ENCODE measurements at places on chromosomes 4 and X. TPM values are rescaled to one million over a fixed set of nuclear protein-coding genes. Genes with fewer than 3 reads are reported as not detected.

GRCh38 chr4:89640620-89641366, 196.2 kb downstream of the SNCA start:
- no peaks in the 10 kb centered on the region for H3K27me3 ChIP-seq
- no peaks in the 10 kb centered on the region for H3K36me3 ChIP-seq
- no peak overlapping the region for H3K4me3 ChIP-seq
- peak; percentile 80 for DNase-seq
- H3K27ac ChIP-seq, result no peak overlapping the region

GRCh38 chr4:164482758-164483157, 271.2 kb upstream of the SMIM31 start:
- H3K27ac ChIP-seq, result no peak overlapping the region
- H3K4me1 ChIP-seq, result no peaks in the 10 kb centered on the region
- no peak for DNase-seq
- H3K4me3 ChIP-seq, result no peak overlapping the region
- no peaks in the 10 kb centered on the region for H3K36me3 ChIP-seq
- no peaks in the 10 kb centered on the region for H3K27me3 ChIP-seq

DNA sequence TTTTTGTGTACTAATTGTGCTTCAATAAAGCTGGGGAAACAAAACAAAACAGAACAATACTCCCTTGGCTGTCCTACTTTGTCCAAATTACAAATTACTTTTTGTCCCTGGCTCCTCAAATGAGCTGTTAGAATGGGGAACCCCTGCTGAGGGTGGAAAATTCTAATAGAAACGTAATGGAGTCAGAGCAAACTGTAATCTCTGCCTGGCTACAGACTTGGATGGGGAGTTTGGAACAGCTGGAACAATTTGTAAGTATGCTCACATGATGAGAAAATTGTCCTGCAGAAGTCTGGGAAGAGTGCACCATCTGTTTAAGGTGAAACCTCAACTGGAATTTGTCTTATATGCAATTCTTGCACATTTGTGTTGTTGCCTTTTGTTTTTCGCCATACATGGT, 364.4 kb upstream of the CLNK start:
- H3K4me3 ChIP-seq, result no peak overlapping the region
- H3K27me3 ChIP-seq, result no peaks in the 10 kb centered on the region
- DNase-seq, result no peak

- H3K4me1 ChIP-seq, result no peaks in the 10 kb centered on the region
- no peaks in the 10 kb centered on the region for H3K27me3 ChIP-seq
- no peaks in the 10 kb centered on the region for H3K36me3 ChIP-seq
- H3K4me3 ChIP-seq, result no peak overlapping the region
- DNase-seq, result no peak
These were observed 1344.0 kb downstream of the FSTL5 start for GRCh38 chr4:160819791-160820190.

DNA sequence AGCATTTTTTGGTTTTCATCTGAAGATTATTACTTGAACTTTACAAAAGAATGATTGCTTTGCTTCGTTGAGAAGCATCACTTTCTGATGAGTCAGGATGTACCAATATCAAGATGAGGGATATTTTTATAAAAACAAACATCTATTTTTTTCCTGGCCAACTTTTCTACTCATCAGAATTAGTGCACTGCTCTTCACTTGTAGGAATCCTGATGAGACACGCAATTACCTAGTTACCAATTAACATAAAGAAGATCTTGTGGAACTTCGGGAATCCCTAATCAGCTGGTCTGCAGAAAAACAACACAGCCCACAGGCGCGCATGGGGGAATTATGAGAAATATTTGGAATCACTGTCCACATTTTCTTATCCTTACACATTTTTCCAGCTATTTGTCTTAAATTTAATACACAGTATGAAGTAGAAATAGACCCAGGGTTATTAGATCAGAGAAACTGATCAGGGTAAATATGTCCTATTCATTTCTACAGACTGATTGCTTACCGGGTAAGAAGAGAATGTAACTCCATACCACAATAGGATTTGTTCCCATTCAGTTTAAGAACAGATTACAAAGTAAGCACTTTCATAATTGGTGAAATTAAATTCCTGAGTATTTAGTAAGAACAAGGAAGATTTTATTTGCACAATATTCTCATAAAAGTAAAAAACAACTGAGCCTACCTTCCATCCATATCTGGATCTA, 50.9 kb downstream of the MFAP3L start:
- no peak overlapping the region for H3K27ac ChIP-seq
- H3K36me3 ChIP-seq, result no peaks in the 10 kb centered on the region
- no peaks in the 10 kb centered on the region for H3K27me3 ChIP-seq
- H3K4me1 ChIP-seq, result peaks cover 9% of the 10 kb centered on the region
- no peak for DNase-seq

- no peaks in the 10 kb centered on the region for H3K27me3 ChIP-seq
- no peaks in the 10 kb centered on the region for H3K4me1 ChIP-seq
These were observed 197.4 kb downstream of the PTTG2 start for GRCh38 chr4:38157592-38157991.

The CT45A2 gene
- total RNA-seq, result not detected

DNA sequence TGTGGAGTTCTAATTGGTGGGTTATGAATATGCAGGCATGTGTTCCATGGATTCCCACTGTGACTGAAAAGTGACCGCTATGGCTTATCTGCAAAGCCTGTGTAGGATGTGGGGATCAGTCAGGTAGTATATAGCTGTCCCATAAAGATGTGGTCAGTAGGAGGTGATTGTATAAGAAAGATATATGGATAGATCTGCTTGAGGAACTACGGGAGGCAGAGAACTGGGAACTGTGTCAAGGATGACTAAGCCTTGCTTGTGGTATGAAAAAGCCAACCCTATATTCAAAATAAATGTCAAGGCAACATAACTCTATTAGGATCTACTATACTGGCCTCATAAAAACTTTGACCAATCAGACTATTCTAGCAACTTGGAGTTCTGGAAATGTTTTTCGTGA, 185.2 kb downstream of the KLHL4 start:
- no peaks in the 10 kb centered on the region for H3K4me1 ChIP-seq
- no peak overlapping the region for H3K4me3 ChIP-seq
- no peaks in the 10 kb centered on the region for H3K27me3 ChIP-seq

The MAPK10 gene
- 2.5 TPM for total RNA-seq

DNA sequence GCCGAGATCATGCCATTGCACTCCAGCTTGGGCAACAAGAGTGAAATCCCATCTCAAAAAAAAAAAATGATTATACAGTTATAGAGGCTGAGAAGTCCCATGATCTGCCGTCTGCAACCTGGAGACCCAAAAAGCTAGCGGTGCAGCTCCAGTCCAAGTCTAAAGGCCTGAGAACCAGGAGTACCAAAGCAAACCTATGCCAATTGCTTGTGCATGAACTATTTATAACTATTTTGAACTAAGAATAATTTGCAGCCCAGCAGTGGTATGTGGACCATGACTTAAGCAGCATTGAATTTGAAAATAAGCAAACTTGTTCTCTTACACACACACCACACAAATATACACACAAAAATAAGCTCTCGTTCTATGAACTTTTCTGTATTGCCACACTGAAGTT, 51.8 kb downstream of the TASL start:
- H3K27me3 ChIP-seq, result no peaks in the 10 kb centered on the region
- DNase-seq, result no peak
- no peaks in the 10 kb centered on the region for H3K4me1 ChIP-seq
- H3K36me3 ChIP-seq, result no peaks in the 10 kb centered on the region
- H3K27ac ChIP-seq, result no peak overlapping the region
- no peak overlapping the region for H3K4me3 ChIP-seq

DNA sequence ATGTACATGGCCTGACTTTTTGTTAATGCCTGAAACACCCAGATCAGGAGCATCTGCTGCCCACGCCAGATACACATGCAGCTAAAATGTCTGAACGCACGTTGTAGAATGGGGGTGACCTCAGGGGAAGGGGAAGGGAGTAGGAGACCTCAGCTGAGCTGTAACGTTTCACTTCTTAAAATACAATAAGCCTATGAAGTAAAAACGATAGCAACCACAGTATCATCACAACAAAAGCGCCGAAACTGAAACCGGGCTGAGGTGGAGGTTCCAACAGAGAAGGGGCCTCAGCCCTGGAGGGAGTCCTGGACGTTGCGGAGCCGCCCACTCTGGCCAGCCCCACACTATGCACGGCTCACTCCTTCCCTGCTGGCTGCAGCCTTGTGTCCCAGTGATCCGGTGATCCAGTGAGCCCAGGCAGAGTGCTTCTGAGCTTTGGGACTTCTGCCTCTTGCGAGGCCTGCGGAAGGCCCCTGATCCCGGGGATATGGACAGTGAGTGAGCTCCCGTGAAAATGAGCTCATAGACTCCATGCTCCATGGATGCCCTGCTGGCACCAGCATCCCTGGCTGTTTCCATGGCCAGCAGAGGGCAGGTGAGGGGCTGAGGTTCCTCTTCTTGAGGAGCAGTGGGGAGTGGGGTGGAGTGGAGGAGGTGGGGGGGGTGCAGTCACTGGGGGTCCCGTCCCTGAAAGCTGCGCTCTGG, 52.0 kb downstream of the HMX1 start:
- peak; percentile 47 for DNase-seq
- H3K27ac ChIP-seq, result no peak overlapping the region
- no peaks in the 10 kb centered on the region for H3K36me3 ChIP-seq
- no peaks in the 10 kb centered on the region for H3K27me3 ChIP-seq
- H3K4me1 ChIP-seq, result no peaks in the 10 kb centered on the region

DNA sequence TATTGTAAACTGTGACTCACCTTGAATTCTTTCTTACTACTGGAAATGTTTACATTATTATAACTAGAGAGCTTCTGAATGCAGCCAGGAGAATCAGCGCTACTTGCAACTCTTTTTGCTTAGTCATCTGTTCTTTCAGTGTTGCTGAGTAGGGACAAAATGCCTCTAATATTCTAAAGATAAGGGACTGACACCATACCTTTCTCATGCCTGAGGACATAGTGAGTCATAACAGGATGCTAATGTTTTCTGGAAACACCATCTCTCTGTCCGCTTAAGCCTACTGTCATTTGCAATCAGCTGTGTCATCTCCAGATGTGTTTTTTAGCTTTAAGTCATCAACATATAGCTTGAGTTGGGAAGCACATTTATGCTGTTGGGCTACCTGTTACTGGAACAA, 108.3 kb downstream of the QRFPR start:
- H3K4me3 ChIP-seq, result no peak overlapping the region
- peaks cover 3% of the 10 kb centered on the region for H3K4me1 ChIP-seq
- no peak overlapping the region for H3K27ac ChIP-seq
- DNase-seq, result no peak

The SLC7A11 gene
- 15.6 TPM for total RNA-seq

DNA sequence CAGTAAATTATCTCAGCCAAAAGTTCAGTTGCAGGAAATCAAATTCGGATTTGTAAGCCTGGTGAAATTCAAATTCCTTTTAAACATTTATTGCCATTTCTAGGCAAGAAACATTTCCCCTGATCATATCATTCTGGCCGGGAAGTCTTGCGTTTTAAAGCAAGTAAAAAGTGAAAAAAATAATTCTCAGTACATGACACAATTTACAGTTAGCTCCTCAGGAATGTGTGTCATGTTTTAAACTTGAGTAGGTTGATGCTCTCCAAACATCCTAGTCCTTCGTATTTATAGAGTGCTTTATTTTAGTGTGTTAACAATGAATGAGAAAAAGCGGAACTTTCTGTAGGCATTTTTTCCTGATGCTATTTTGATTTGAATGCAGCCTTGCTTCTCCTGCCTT, 158.3 kb upstream of the SCML1 start:
- H3K4me3 ChIP-seq, result no peak overlapping the region
- H3K4me1 ChIP-seq, result no peaks in the 10 kb centered on the region
- H3K36me3 ChIP-seq, result no peaks in the 10 kb centered on the region
- H3K27me3 ChIP-seq, result no peaks in the 10 kb centered on the region
- no peak overlapping the region for H3K27ac ChIP-seq

DNA sequence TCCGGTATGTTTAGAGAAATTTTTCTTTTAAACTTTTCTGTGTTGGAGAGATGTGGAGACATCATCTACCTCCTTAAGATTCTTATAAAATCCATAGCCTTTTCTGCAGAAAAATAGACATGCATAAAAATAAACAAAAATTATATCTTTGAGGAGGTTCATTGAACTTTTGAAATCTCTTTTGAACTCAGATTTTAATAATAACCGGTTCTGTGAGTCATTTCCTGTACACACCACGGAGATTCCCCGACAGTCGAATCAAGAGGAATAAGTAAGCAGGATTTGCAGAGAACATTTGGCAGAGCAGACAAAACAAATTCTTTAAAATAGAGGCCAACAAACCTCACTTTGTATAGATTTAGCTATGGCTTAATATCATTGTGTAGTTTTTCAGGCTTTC, 918.7 kb upstream of the POU3F4 start:
- no peaks in the 10 kb centered on the region for H3K27me3 ChIP-seq
- H3K4me1 ChIP-seq, result no peaks in the 10 kb centered on the region
- H3K27ac ChIP-seq, result no peak overlapping the region
- no peak for DNase-seq

The MAOB gene
- total RNA-seq, result 0.73 TPM

GRCh38 chrX:63934160-63934559, 149.1 kb upstream of the ARHGEF9 start:
- H3K4me1 ChIP-seq, result no peaks in the 10 kb centered on the region
- H3K27me3 ChIP-seq, result no peaks in the 10 kb centered on the region
- H3K36me3 ChIP-seq, result no peaks in the 10 kb centered on the region
- DNase-seq, result no peak
- H3K27ac ChIP-seq, result no peak overlapping the region

The NUDT6 gene
- total RNA-seq, result 4.9 TPM

GRCh38 chr4:120940547-120940946, 18.0 kb upstream of the PRDM5 start:
- H3K27me3 ChIP-seq, result no peaks in the 10 kb centered on the region
- no peaks in the 10 kb centered on the region for H3K36me3 ChIP-seq
- DNase-seq, result no peak
- H3K4me1 ChIP-seq, result no peaks in the 10 kb centered on the region
- H3K4me3 ChIP-seq, result no peak overlapping the region

The DOK7 gene
- total RNA-seq, result not detected

DNA sequence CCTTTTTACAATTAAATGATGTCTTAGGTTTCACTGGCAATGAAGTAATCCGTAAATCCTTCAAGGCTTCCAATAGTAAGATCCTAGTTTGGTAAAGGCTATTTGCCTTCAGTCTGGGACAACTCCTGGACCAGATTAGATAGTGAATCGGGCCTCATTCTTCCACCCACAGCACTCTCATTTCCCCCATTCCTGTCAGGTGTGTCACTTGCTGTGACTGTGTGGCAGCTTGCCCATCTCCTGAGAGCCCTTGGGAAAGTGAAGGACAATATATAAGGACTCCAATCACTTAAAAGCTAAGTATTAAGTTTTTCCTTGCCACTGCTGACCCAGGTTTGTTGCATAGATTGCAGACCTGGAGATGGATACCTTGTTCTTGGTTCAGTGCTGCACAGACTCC, 3.3 kb upstream of the GASK1B start:
- H3K27ac ChIP-seq, result no peak overlapping the region
- H3K27me3 ChIP-seq, result no peaks in the 10 kb centered on the region
- H3K4me3 ChIP-seq, result no peak overlapping the region
- no peaks in the 10 kb centered on the region for H3K4me1 ChIP-seq

GRCh38 chr4:46392421-46392820, 2.5 kb upstream of the GABRA2 start:
- peaks cover 30% of the 10 kb centered on the region for H3K27me3 ChIP-seq
- peaks cover 4% of the 10 kb centered on the region for H3K4me1 ChIP-seq
- H3K36me3 ChIP-seq, result no peaks in the 10 kb centered on the region
- H3K4me3 ChIP-seq, result no peak overlapping the region
- no peak for DNase-seq
- H3K27ac ChIP-seq, result no peak overlapping the region

GRCh38 chr4:153265306-153266047, 61.2 kb downstream of the TRIM2 start:
- H3K36me3 ChIP-seq, result peaks cover 9% of the 10 kb centered on the region
- no peak overlapping the region for H3K27ac ChIP-seq
- H3K4me1 ChIP-seq, result peaks cover 17% of the 10 kb centered on the region
- no peaks in the 10 kb centered on the region for H3K27me3 ChIP-seq

GRCh38 chrX:133185119-133185518, 33.0 kb downstream of the TFDP3 start:
- DNase-seq, result no peak
- no peaks in the 10 kb centered on the region for H3K27me3 ChIP-seq
- H3K36me3 ChIP-seq, result no peaks in the 10 kb centered on the region
- H3K4me1 ChIP-seq, result no peaks in the 10 kb centered on the region
- no peak overlapping the region for H3K27ac ChIP-seq
- no peak overlapping the region for H3K4me3 ChIP-seq
